ENCODE measurements at places on chromosomes 2 and 18. TPM values are rescaled to one million over a fixed set of nuclear protein-coding genes. Genes with fewer than 3 reads are reported as not detected.

Gene AQP12A
- not detected for total RNA-seq

Gene MALL
- total RNA-seq = 32.4 TPM

DNA sequence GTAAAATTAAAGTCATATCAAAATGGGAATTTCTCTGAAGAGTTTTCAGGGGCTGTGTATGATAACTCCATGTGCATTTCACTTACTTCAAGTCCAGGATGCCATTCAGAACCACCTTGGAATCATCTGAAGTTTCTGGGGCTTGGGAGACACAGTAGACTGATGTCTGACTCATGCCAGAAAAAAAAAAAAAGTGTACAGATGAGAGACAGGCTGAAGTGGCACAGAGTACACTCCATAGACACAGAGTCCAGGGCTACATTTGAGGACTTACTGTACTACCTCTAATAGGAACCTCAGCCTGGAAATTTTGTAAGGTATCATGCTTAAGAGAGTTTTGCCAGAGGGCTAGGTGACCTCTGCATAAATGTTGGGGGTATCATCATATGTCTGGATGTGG, 92.0 kb downstream of the SS18 start:
- DNase-seq = no peak
- no peaks in the 10 kb centered on the region for H3K36me3 ChIP-seq
- H3K27me3 ChIP-seq = no peaks in the 10 kb centered on the region
- no peak overlapping the region for H3K4me3 ChIP-seq

DNA sequence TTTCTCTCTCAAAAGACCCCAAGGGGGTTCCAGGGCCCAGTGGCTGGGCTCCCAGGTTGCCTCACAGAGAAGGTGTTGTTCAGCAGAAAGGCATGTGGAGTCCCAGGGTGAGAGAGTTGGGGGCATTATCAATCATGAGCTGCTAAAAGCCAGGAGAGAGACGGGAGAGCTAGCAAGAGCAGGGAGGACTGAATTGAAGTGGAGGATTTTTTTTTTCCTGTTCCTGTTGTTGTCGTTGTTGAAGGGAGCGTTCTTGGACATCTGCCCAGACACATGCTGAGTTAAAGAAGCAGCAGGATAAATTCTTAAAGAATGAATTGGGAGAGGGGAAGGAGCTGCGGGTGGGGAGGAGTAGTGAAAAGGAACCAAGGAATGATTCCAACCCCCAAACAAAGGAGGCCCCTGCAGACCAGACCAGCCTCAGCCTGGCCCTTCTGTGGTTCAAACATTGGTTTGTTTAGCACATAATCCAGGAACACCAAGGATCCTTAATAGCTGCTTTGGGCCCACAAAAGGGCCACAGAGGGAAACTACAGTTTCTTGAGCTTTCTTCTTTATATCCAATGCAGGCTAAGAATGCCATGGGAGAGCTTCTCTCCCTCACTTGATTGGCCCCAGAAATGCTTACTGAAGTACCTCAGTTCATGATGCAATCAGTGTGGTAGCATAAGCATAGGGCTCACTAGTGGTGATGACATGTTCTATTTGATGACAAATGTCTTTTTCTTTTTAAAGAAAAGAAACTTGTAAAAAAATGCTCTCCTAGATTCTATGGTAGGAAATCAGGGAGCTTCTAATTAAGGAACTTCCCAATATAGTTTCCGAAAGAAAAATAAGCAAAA, 146.0 kb downstream of the SETBP1 start:
- H3K4me3 ChIP-seq = no peak overlapping the region
- H3K27ac ChIP-seq = peak overlapping the region; percentile 71
- no peaks in the 10 kb centered on the region for H3K36me3 ChIP-seq
- DNase-seq = peak; percentile 74
- peaks cover 41% of the 10 kb centered on the region for H3K4me1 ChIP-seq

DNA sequence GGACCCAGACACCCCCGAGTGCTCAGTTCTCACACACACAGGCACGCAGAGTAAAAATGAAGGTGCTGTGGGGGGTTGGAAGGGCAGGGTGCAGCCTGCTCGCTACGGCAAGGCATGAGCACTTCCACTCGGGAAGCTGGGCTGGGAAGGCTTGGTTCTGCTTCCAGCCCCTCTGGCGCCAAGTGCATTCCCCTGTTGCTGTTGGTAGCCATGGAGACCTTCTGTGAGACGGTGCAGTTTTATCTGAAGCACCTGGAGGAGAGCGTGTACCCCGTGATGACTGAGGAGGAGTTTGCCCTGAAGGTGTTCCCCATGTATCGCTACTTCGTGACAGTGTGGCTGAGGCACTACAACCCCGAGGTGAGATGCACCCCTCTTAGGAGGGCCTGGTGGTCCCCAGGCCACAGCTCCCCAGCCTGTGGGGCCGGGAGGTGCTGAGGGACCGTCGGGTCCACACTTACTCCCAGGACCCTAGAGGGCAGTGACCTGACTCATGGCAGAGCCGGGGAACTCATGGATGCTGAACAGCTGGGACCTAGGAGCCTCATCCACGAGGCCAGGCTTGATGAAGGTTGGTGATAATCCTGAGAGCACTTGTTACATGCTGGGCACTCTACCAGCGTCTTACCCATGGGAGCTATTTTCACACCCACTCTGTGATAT, 15.5 kb downstream of the MROH2A start:
- no peak for DNase-seq
- no peaks in the 10 kb centered on the region for H3K36me3 ChIP-seq
- no peaks in the 10 kb centered on the region for H3K27me3 ChIP-seq
- H3K4me3 ChIP-seq = no peak overlapping the region
- H3K27ac ChIP-seq = no peak overlapping the region
- no peaks in the 10 kb centered on the region for H3K4me1 ChIP-seq

DNA sequence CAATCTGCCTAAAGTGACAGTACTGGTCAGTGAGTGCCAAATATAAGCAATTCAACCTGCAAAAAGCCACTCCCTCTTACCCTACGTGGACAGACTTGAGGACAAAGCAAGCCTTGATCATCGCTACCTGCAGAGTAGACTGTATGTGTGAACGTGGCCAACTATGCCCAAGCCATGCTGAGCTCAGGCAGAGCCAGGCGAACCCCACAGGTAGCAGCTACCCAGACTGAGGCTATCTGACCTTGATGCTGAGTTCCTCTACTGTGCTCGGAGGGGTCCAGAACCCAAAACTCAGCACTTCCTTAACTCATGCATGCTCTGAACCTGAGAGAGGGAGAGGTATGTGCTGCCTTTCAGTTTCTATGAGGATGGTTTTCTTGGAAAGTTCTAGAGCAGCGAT, 63.5 kb upstream of the TMEM200C start:
- no peaks in the 10 kb centered on the region for H3K4me1 ChIP-seq
- H3K27me3 ChIP-seq = peaks cover 38% of the 10 kb centered on the region
- DNase-seq = no peak

DNA sequence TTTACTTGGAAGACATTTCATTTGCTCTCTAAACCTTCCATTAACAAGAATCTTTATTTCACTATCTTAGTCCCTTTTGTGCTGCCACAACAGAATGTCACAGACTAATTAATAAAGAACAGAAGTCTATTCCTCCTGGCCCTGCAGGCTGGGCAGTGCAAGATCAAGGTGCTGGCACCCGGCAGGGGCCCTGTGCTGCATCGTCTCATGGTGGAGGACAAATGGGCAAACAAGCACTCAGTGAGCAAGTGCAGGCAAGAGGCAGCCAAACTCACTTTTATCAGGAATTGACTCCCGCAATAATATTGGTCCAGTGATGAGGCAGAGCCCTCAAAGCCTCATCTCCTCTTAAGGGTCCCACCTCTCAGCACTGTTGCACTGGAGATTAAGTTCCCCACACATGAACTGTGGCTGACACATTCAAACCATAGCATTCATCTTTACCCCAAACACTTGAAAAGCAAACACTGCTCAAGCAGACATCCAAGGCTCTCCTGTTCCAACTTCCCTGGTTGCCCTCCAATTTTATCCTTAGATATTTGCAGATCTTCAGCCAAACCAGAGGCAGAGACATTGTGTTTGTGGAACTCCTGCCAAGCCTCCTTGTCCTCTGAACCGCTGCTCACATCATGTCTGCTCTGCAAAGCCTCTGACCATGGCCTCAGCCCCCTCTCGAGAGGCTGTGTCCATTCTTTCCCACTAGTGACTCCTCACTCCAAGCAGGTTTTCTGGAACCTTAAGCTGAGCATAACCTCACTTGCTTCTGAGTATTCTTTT, 404.4 kb upstream of the SOX11 start:
- DNase-seq = no peak
- H3K4me1 ChIP-seq = no peaks in the 10 kb centered on the region
- no peak overlapping the region for H3K4me3 ChIP-seq
- H3K27me3 ChIP-seq = no peaks in the 10 kb centered on the region
- H3K36me3 ChIP-seq = no peaks in the 10 kb centered on the region
- H3K27ac ChIP-seq = no peak overlapping the region

GRCh38 chr2:226124548-226125011, 675.0 kb downstream of the IRS1 start:
- H3K4me1 ChIP-seq = peaks cover 9% of the 10 kb centered on the region
- H3K27me3 ChIP-seq = no peaks in the 10 kb centered on the region
- no peak overlapping the region for H3K4me3 ChIP-seq
- H3K36me3 ChIP-seq = no peaks in the 10 kb centered on the region

- DNase-seq = no peak
- H3K36me3 ChIP-seq = no peaks in the 10 kb centered on the region
- H3K27me3 ChIP-seq = no peaks in the 10 kb centered on the region
- peaks cover 6% of the 10 kb centered on the region for H3K4me1 ChIP-seq
Measured at GRCh38 chr2:197079414-197079813, 152.9 kb upstream of the PGAP1 start.

DNA sequence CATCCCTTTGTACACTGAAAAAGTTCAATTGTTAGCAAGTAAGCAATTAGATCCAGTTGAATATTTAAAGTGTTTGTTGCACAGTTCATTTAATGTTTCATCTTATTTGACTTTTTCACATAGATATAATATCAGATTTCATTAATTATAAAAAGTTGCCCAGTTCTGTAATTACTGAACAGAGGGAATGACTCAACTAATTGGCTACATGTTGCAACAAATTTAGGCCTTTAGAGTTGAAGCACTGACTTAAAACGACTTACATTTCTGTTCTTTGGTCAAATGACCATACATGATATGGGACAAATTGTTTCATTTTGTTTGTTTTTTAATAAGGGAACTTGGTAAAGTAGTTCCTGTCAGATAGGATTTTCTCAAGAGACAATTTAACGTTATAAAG, 68.5 kb upstream of the FAM117B start:
- H3K27ac ChIP-seq = no peak overlapping the region
- H3K4me3 ChIP-seq = no peak overlapping the region
- H3K4me1 ChIP-seq = no peaks in the 10 kb centered on the region
- H3K27me3 ChIP-seq = no peaks in the 10 kb centered on the region
- DNase-seq = no peak
- H3K36me3 ChIP-seq = no peaks in the 10 kb centered on the region

DNA sequence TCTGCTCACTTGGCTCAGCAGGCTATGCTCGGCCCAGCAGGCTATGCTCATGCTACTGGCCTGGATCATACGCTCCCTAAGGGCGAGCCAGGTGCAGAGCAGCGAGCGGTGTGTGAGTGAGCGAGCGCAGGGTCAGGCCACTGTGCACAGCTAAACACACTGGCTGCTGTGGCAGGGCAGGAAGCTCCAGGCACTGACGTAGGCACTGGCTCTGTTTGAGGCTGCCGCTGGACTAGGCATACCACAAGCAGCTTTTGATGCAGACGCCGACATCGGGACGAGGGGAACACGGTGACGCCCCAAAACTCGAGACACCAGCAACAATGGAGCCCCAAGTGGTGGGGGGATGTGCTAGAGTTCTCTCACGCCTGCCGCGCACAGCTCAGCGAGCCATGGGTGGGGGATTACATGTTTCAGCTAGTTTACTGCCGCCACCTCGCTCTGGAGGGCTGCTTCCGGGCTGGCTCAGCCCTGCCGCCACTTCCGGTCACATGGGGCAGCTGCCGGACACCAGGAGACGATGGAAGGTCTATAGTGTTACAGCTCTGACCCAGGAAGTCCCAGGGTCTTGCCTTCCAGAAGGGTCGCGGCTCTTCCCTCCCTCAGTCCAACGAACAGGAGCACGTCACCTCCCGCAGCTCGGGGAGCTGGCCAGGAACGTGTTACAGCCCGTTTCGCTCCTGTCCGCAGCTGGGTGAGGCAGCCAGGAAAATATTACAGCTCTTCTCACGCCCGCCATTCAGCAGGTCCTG, 1176.9 kb upstream of the LRRTM1 start:
- no peaks in the 10 kb centered on the region for H3K36me3 ChIP-seq
- no peaks in the 10 kb centered on the region for H3K27me3 ChIP-seq
- H3K27ac ChIP-seq = no peak overlapping the region
- DNase-seq = peak; percentile 4
- no peaks in the 10 kb centered on the region for H3K4me1 ChIP-seq
- H3K4me3 ChIP-seq = peak overlapping the region; percentile 49

DNA sequence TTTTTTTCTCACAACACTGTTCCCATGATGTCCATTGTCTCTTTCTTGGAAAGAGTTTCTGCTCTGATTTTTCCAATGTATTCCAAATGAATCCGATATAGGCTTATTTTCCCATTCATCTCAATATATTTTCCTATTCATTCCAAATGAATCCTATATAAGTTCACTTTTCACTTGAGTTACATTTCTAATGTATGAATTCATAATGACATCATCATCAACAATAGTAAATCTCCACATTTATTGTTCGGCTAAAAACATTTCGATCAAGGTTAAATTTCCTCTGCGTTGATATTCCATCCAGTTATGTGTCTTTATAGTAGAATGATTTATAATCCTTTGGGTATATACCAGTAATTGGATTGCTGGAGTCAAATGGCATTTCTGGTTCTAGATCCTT, 76.7 kb upstream of the SLC8A1 start:
- no peaks in the 10 kb centered on the region for H3K36me3 ChIP-seq
- DNase-seq = no peak
- no peaks in the 10 kb centered on the region for H3K27me3 ChIP-seq
- no peak overlapping the region for H3K27ac ChIP-seq
- no peaks in the 10 kb centered on the region for H3K4me1 ChIP-seq

DNA sequence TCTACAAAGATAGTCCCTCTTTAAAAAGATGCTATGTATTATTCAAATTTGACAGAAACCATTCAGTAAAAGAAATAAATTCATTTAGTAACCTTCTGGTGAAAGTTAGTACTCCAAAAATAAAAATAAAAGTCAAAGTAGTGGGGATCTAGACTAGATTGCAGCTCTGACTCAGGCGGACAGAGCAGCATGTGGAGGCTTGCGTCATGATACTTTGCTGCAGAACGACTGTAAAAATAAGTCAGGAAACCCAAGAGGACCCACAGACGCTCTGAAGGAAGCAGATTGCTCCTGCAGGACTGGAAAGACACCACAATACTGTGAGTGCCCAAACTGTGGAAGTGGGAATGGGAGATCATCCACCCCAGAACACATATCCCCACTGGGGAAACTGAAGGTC, 301.9 kb downstream of the RIT2 start:
- no peaks in the 10 kb centered on the region for H3K4me1 ChIP-seq
- H3K27me3 ChIP-seq = no peaks in the 10 kb centered on the region
- H3K4me3 ChIP-seq = no peak overlapping the region
- H3K27ac ChIP-seq = no peak overlapping the region
- DNase-seq = no peak
